ENCODE measurements at places on chromosomes 6 and 20.

GRCh38 chr6:122322824-122323223 is 76.6 kb upstream of the HSF2 start:
- no peaks in the 10 kb centered on the region for H3K27me3 ChIP-seq
- H3K27ac ChIP-seq = no peak overlapping the region
- H3K4me1 ChIP-seq = no peaks in the 10 kb centered on the region
- H3K4me3 ChIP-seq = peak overlapping the region; percentile 49

DNA sequence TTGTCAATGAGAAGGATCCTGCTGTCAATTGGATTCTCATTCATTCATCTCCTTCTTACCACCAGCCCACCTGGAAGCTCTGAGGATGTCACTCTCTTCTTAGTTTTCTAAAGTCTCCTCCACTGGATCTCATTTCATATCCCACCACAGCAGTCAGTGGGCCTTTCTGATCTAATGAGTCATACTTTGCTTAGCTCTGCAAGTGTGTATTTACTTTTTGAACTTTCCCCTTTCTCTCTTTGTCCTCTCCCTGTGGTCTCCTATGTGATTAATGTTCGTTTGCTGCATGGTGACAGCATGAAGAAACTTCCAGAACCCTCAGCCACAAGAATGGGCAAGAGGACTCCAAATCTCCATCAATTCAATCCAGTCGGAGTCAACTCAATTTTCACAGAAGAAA is 63.6 kb upstream of the SYNDIG1 start:
- no peak overlapping the region for H3K27ac ChIP-seq
- H3K27me3 ChIP-seq = peaks cover 2% of the 10 kb centered on the region
- no peaks in the 10 kb centered on the region for H3K36me3 ChIP-seq
- H3K4me1 ChIP-seq = peaks cover 4% of the 10 kb centered on the region

GRCh38 chr20:17733767-17734304 is 34.1 kb downstream of the BANF2 start:
- H3K27ac ChIP-seq = no peak overlapping the region
- DNase-seq = no peak
- H3K4me1 ChIP-seq = no peaks in the 10 kb centered on the region

GRCh38 chr6:154234019-154234772 is 122.4 kb downstream of the IPCEF1 start:
- peaks cover 20% of the 10 kb centered on the region for H3K36me3 ChIP-seq
- no peak overlapping the region for H3K27ac ChIP-seq
- peaks cover 36% of the 10 kb centered on the region for H3K4me1 ChIP-seq
- H3K27me3 ChIP-seq = no peaks in the 10 kb centered on the region

DNA sequence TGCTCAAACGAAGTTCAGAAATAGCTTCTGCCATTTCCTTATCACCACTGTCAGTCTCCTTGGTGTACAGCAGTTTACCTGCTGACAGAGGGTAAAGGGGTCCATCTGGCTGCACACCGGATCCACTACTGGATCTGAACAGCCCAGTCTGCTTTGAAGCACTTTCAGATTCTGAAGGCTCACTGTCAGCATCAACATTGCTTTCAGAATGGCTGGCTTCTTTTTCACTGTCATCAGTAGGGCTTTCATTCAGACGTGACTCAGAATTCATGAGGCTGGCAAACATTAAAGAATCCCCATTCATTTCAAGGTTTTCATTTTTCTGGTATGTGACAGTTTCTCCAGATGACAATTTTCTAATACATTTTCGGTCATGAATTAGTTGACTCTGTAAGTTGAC is 21.0 kb upstream of the PNISR start:
- H3K36me3 ChIP-seq = peaks cover 8% of the 10 kb centered on the region
- no peak overlapping the region for H3K4me3 ChIP-seq
- DNase-seq = no peak
- H3K4me1 ChIP-seq = no peaks in the 10 kb centered on the region

DNA sequence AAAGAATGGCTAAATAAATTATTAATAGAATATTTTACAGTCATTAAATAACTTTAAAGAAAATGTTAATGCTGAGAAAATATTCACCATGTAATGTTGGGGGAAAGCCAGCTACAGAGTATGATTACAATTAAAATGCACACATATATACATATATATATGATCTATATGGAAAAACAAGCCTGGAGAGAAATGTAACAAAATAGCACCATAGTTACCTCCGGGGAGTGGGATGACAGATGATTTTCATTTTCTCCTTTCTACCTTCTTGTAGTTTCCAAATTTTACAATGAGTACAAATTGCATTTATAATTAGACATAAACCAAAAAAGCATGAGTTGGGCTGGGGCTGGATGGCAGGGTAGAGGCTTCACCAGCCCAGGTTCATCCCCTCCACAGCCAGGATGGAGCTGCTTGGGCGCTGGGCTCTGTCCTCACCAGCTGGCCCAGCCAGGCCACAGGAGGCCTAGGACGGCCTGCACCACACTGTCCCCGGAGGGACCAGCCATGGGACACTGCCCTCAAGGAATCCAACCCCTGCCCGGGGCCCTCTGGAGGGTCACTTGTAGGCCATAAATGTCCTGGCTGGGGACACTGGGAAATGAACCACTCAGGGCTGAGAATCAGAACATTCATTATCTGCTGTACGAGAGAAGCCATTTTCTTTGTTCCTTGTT is 10.3 kb downstream of the C20orf203 start:
- H3K27ac ChIP-seq = no peak overlapping the region
- no peak for DNase-seq
- H3K36me3 ChIP-seq = no peaks in the 10 kb centered on the region
